Fibroblast of villous mesenchyme (primary cell): ENCODE measurements at places on chromosomes 7 and 10. TPM values are rescaled to one million over a fixed set of nuclear protein-coding genes. Genes with fewer than 3 reads are reported as not detected.

The ZNF92 gene
- total RNA-seq: 5.8 and 9.9 TPM in 2 replicates

The TACC2 gene
- total RNA-seq: 5.6 and 9.3 TPM in 2 replicates

The METTL27 gene
- 1.6 and 2.6 TPM in 2 replicates for total RNA-seq

The PSMC2 gene
- 223 and 252 TPM in 2 replicates for total RNA-seq

The VAX1 gene
- not detected in 2 replicates for total RNA-seq

The BMI1 gene
- 43.2 and 49.0 TPM in 2 replicates for total RNA-seq

The GBX1 gene
- not detected in 2 replicates for total RNA-seq

The UPF2 gene
- 14.2 and 19.0 TPM in 2 replicates for total RNA-seq

The C10orf53 gene
- total RNA-seq: not detected in 2 replicates

The STMP1 gene
- total RNA-seq: 18.6 and 19.0 TPM in 2 replicates

The UCN3 gene
- not detected in 2 replicates for total RNA-seq

The OPN1SW gene
- total RNA-seq: not detected in 2 replicates

The ARHGEF5 gene
- 1.9 and 3.9 TPM in 2 replicates for total RNA-seq

The MYL7 gene
- 0.43 TPM in 1 of 2 replicates, not detected in the other for total RNA-seq

The GIMAP1 gene
- total RNA-seq: not detected in 2 replicates

The PSD gene
- total RNA-seq: 1.6 and 2.2 TPM in 2 replicates

The DENND2A gene
- 25.5 and 26.7 TPM in 2 replicates for total RNA-seq

The SLC18A2 gene
- total RNA-seq: under 0.01 TPM in 1 of 2 replicates, not detected in the other

The NYAP1 gene
- 0.43 and 0.64 TPM in 2 replicates for total RNA-seq

The PRSS58 gene
- total RNA-seq: not detected in 2 replicates
